ENCODE measurements at places on chromosomes 1 and 21.

GRCh38 chr1:42618866-42619265, 39.4 kb upstream of the PPIH start:
- no peak for DNase-seq

GRCh38 chr1:246765521-246765920, 41.3 kb downstream of the SCCPDH start:
- no peak for DNase-seq

DNA sequence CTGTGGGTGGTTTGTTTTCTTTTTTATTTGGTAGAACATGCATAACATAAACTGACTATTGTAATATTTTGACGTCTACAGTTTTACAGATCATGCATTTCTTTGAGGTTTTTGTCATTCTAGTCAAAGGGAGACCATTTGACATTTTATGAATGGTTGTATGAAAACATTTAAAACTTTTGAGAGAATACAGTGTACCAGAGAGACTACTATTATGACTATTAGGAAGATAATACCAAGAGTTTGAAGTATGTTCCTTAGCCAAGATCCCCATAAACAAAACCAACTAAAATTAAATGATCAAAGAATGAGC, 37.3 kb upstream of the RHOU start:
- DNase-seq, result no peak

DNA sequence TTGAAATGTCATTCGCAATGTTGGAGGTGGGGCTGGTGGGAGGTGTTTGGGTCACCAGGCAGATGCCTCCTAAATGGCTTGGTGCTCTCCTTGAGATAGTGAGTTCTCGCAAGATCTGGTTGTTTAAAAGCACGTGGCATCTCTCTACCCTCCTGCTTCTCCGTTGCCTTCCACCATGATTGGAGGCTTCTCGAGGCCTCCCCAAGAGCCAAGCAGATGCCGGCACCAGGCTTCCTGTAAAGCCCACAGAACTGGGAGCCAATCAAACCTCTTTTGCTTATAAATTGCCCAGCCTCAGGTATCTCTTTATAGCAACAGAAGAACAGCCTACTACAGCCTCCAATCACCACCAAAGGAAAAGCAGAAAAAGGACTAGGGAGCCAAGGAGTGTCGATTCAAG, 80.5 kb downstream of the PDE9A start:
- DNase-seq, result no peak
